ENCODE measurements at places on chromosomes 7 and 10.

GRCh38 chr10:110324201-110324804 is 19.6 kb upstream of the SMNDC1 start:
- DNase-seq, result no peak

DNA sequence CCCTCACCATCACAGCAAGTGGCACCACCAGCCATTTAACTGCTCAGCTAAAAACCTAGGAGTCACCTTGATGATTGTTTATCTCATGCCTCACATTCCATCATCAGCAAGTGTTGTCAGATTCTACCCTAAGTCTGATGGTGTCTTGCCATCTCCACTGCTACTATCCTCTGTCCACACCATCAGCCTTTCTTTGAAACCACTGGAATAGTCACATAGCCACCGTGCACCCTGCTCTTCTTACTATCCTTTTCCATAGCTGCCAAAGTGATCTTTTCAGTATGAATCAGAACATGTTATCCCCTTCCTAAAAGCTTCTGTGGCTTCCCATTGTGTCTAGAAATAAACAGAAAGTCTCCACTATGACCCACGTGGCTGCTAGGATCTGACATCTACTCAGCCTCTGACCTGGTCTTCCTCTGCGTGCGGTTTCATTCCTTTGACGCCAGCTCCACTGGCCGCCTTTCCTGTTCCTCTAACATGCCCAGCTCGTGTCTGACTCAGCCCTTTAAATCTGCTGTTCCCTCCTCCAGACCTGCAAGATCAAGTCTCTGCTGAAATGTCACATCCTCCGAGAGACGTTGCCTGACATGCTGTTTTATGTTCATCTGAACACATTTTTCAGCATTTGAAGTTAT is 16.5 kb upstream of the CHN2 start:
- no peak for DNase-seq

- DNase-seq, result no peak
Measured at GRCh38 chr10:131818510-131819234, 82.1 kb upstream of the PPP2R2D start.

- DNase-seq, result no peak
Measured at GRCh38 chr7:43646603-43647338, 63.9 kb downstream of the STK17A start.

DNA sequence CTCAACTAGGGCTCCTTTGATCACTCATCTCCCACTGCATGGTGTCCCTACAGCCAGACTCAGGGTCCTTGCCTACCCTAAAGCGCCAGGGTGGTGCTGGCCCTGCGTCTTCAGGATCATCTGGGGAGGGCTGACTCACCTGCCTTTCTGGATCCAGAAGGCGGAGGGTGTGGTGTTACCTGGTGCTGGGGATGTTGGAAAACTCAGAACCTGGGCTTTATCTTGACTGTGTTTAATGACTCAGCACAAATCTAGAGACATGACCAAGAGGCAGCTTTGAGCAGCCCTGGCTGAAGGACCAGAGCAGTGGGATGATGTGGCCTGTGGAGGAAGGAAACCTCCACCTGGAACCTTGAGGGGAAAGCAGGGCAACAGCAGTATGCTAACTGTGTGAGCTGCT is 96.5 kb downstream of the GRK5 start:
- DNase-seq, result no peak

DNA sequence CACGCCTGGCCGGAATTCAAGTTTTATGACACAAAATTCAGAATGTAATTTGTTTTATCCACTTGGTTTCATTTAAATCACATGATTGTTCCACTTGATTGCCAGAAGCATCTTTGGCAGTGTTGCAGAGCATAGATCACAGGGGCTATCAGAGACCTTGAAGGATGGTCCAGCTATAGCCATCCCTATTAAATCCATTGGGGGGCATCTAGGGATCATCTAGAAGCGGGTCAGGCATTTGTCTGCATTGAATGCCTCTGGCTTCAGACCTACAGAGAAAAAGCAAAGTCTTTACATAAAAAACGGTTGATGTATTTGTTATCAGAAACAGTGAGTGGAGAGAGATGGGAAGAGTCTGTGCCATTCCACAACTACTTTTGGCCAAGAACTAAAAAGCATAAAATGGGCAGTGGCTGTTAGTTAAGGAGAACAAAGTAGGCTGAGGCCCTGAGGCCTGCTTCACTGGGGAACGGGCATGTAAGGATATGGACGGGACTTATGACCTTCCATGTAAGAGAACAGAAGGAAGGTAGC is 146.3 kb downstream of the NXPH1 start:
- no peak for DNase-seq

DNA sequence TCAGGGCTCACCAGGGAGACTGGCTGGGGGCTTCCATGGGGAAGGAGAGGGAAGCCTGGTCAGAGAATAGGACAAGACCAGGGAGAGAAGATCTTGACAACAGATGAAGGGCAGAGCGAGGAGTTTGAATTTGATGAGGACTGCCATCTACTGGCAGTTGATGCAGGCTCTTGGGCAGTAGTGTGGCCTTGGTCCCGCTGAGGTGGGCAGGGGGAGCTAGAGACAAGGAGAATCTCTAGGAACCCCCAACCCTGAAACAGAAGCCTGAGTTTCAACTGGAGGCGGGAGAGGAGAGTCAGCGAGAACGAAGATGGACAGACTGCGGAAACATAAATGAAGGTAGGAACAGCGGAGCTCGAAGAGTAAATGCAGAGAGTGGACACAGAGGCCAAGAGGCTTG is 81.0 kb downstream of the PPP1R3C start:
- DNase-seq, result peak; percentile 45

DNA sequence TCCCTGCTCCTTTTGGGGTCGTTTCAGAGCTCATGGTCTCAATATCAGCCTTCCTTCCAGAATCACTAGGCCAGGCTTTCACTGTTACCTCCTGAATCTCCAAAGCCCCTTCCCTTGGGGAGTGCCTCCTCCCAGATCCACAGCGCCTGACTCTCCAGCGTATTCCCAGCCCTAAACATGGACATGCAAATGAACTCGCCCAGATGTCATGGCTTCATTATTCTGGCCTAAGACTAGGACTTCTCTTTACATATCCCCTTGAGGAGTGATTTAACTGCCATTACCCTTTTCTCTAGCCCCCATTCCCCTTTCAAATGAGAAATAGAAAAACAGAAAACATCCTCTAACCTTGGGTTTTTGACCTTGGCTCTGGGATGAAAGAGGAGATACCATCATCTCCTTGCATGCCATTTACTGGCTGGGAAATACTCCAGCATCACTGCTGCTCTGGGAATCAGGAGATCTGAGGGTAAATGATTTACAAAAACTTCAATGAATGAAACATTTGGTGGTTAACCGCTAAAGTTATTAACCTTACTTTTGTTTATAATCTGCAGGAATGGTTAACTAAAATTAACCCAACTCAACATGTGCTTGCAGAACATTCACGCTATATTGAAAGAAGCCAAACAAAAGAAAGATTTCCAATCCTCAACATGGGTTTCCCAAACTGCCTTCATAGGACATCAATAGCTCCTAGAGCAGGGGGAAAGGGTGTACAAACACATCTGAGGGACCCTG is 37.0 kb downstream of the FAM171A1 start:
- DNase-seq, result no peak

- no peak for DNase-seq
Measured at GRCh38 chr7:18889436-18889835, 228.0 kb downstream of the TWIST1 start.

DNA sequence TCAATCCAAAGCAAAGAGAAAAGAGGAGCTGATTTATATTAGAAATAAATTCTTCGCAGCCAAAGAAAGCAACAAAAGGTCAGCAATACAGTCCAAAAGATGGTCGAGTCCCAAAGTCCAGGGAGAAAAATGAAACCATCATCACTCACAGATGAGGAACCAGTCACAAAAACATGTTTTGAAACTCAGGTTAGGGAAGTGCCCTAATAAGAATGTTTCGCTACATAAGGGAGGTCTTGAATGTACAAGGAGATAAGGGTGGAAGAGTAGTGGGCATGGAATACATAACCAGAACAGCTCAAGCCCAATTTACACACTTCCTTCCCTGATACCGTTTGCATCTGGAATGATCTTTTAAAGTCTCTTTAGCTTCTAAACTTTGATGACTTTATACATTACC is 53.6 kb downstream of the VPS41 start:
- DNase-seq, result no peak

DNA sequence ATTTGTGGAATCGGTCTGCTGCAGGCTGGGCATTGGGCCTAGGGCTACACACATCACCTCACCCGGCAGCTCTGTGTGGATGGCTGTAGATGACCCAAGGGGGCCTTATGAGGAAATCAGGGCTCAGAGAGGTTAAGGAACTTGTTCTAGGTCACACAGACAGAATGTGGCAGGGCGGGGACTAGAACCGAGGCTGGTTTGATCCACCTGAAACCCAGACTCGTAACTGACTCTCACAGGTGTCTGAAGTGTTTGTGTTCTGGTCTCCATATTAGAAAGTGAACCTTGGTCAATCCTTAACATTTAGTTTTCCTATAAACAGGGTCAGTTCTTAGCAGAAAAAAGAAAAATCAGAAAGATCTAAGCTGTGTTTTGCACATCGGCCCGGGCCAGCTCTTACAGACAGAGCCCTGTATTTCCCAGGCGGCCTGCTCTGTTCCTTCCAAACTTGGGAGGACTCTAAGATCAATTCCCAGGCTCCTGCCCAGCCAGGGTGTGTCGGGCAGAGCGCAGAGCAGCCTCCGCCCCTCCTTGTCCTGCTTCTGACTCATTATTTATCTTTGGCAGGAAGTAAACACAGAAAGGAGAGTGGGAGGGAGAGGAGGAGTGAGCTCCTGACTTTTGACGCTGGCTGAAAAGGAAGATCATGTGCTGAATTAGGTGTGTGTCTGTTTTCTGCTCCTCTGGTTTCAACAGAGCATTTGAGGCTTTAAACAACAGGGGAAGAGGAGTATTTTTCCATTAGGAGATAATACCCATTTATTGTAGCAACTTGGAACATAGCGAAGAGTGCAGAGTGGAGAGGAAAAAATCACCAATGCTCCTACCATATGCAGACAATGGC is 74.1 kb downstream of the TACC2 start:
- DNase-seq, result peak; percentile 73

DNA sequence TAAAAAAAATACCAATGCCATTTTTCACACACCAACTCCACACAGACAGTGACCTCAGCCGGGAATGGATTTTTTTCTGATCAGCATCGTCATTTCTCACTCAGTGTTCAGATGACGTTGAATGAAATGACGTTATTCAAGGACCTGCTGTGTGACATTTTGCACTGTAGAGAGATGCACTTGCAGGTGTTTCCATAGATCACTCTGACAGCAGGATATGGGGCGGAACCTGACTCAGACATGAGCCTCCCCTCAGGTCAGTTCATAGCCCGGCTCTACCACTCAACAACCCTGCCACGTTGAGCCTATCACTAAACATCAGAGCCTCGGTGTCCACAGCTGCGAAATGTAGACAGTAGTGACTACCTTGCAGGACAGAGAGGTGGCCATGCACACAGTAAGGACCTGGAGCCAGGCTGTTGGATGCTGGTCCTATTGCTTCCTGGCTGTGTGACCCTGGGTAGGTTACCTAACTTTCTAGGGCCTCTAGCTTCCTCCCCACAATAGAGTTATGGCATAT is 41.4 kb upstream of the ANTXRL start:
- DNase-seq, result no peak

DNA sequence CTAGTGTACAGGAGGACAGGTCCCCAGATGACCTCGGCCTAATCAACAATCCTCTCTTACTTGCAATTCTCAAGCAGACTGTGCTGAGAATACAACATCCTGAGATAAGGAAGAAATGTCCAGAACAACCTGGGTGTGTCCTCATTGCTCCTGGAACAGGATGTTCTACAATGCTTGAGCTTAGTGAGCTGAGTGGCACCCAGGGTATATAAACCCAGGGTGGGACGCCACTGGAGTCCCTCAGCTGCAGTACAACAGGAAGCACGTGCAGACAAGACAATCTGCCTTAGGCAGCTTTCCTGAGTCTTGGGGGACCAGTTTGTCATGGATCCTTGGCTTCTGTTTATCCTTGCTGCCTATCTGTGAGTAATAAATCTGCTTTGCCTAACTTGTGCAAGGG is 27.7 kb upstream of the SLC25A13 start:
- DNase-seq, result no peak

- DNase-seq, result no peak
Measured at GRCh38 chr10:131437556-131438475, 126.3 kb upstream of the TCERG1L start.

Measured in skeletal muscle cell (primary cell).